ENCODE measurements at places on chromosomes 2 and 18.

GRCh38 chr2:115609978-115610377 lies 1167.5 kb downstream of the DPP10 start:
- no peak for DNase-seq

GRCh38 chr2:65458999-65459398 lies 26.6 kb upstream of the SPRED2 start:
- DNase-seq: no peak

GRCh38 chr18:37701967-37702366 lies 136.4 kb upstream of the CELF4 start:
- DNase-seq: no peak

DNA sequence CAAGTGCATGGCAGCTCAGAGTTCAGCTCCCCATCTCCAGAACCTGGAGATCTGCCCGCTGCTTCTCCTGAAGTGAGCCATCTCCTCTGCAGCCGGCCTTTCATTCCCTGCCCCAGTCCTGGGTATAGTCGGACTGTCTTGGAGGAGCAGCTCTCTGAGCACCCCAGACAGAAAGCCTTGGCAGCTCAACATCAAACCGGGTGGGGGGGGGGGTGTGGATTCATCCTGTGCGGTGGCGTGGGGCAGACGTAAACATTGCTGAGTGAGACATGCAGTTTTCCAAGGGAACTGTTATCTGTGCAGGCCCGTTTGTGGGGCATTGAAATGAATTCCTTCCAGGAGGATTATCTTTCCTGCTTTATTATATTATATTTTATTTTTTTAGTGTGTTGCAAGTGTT lies 125.9 kb upstream of the MYCN start:
- DNase-seq: no peak

GRCh38 chr2:158970241-158970751 lies 1.9 kb downstream of the TANC1 start:
- no peak for DNase-seq

GRCh38 chr2:175247159-175247558 lies 65.6 kb upstream of the ATP5MC3 start:
- DNase-seq: no peak

DNA sequence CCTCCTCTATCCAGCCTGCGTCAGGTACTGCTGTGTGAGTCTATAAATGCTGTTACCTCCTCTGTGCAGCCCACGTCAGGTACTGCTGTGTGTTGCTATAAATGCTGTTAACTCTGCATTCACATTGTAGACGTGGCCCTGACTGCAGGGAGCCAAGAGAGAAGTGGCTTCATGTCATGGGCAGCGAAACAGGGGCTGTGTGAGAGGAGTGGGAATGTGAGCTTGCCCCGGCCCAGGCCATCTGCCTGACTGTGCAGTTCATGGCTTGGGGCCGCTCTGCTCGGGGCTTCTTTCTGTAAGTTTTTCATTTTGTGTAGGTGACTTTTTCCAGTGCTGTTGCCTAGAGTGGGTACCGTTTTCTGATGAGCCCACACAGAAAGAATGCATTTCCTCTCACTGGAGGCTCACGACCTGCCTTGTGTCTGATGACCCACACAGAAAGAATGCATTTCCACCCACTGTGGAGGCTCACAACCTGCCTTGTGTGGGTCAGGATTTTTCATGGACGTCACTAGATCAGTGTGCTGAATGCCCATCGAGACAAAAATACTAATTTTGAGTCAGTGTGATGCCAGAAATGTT lies 104.5 kb downstream of the SNTG2 start:
- no peak for DNase-seq

DNA sequence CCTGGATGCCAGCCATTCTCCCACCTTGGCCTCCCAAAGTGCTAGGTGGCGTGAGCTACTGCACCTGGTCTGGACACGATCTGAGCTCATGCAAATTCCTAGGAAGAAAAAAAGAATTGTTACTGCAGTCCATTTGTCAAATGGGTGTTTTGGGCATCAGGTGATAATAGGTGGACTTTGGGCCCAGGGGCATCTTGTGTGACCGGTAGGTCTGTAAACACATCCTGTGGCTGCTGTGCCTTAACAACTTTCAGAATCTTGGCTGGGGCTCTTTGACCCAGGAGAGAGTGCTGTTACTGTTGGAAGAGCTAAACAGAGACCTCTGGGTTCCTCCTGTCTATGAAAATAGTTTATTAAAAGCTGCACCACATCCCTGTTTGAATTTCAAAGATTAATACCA lies 34.9 kb upstream of the TFCP2L1 start:
- no peak for DNase-seq

- DNase-seq: no peak
Measured at GRCh38 chr2:61493523-61493942, 22.6 kb upstream of the USP34 start.

DNA sequence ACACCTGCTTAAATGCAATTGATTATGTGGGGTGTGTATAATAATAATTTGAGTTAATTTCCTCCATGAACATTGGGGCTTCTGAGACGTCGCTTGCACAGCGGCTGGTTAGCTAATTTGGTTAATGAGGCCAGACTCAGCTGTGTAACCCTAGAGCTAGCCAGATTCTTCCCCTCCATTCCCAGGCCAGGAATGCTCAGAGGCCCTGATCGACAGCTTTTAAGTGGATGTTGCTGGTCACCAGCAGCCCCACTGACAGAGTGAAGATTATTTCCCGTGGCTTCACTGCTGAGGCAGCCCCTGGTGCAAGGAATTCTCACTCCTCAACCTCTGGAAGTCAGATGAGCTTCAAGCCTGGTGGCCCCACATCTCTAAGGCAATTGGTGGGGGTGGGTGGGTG lies 12.4 kb upstream of the EPAS1 start:
- DNase-seq: no peak

DNA sequence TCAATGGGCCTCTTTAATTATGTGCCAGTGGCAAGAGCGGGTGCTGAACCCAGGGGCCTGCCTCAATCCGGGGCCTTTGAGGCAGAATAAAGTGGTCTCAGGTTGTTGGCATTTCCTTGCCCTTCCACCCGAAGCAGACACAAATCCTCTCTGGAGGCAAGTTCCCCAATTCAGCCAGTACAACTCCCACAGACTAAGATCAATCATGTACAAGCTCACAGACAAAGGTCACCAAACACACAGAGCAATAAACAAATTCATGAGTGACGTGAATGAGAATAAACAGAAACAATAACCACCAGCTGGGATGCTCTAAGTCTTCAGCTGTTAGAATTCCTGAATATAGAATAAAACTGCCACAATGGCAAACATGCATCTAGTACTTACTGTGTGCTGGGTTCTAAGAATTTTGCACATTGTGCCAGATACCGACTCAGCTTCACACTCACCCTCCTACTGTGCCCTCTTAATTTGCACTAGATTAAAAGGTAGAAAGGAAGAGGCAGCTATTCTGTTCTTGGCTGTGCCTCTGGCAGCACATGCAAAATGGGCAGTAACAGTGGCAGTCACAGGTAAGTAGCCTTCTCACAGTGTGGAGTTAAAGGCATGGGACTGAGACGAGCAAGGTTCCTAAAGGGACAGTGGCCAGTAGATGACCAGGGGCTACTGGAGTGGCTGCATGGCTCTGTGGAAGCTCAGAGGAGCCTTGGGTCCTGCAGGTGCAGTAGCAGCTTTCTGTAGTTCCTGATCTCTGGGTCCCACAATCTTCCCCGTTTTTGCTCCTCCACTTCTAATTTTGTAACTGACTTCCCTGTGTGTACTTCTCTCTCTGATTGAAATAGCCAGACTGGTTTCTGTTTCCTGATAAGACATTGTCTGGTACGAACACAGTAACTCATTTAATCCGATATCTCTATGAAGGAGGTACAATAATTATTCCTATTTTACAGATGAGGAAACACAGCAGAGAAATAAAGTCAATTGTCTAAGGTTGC lies 34.6 kb upstream of the IL1B start:
- no peak for DNase-seq

DNA sequence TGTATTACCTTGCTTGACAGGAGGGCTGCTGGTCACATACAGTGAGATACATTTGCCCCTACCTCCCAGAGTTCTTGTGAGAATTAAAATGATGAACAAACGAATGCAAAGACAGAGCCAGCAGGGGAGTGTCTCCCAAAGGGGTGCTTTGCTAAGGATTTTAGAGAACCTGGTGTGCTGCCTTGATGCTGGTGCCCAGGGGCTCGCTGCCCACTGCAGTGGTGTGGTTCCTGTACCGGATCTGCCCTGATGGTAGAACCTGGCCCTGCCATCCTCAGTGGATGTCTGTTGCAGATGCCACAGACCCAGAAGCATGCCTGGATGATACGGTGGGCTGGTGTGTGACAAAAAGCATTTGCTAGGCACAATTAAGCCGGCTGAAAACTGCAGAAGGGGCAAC lies 414.8 kb upstream of the HS6ST1 start:
- DNase-seq: no peak

- no peak for DNase-seq
Measured at GRCh38 chr2:69833752-69834151, 4.3 kb downstream of the GMCL1 start.

- no peak for DNase-seq
Measured at GRCh38 chr2:11031876-11032275, 120.1 kb downstream of the KCNF1 start.

DNA sequence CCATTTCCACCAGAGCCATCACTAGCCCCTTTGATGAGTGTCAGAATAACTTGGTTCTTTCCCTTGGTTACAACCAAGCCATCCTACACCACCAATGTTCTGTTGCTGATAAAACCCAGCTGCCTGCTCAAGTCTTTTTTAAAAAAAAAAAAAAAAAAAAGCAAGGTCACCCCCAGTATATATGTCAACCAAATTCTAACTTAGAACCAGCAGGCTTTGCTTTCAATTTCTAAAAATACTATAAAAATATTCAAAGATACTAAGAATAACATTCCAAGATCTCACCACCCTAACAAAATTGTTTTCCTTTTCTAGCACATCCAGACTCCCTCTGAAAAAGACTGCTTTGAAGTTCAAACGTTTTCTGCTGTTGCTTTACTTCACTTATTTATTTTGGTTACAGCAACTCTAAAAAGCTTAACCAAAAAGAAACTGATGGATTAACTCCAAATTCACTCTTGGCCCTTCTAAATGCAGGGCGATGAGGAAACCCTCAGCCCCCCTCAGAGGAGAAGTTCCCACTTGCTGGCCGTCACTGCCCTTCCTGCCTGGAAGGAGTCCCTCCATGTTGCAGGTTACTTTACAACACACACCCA lies 10.9 kb downstream of the UXS1 start:
- DNase-seq: no peak

DNA sequence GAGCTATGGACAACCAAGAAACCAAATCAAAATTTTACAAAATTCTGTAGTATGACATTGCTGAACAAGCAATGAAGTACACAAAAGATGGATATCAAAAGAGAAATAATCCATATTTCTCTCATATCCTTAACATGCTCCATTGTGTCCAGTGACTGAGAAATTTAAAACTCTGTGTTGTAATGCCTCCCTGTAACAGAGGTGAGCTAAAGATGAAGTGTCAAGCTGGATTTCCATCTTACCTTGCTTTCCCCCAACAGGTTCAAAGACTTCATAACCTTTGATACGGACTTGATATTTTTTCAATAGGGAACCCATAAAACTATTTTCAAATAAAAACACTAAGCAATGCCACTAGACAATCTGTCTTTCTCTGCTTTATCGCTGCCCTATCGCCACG lies 95.7 kb upstream of the SERTAD2 start:
- no peak for DNase-seq

- DNase-seq: no peak
Measured at GRCh38 chr2:23178396-23178795, 206.6 kb upstream of the KLHL29 start.

DNA sequence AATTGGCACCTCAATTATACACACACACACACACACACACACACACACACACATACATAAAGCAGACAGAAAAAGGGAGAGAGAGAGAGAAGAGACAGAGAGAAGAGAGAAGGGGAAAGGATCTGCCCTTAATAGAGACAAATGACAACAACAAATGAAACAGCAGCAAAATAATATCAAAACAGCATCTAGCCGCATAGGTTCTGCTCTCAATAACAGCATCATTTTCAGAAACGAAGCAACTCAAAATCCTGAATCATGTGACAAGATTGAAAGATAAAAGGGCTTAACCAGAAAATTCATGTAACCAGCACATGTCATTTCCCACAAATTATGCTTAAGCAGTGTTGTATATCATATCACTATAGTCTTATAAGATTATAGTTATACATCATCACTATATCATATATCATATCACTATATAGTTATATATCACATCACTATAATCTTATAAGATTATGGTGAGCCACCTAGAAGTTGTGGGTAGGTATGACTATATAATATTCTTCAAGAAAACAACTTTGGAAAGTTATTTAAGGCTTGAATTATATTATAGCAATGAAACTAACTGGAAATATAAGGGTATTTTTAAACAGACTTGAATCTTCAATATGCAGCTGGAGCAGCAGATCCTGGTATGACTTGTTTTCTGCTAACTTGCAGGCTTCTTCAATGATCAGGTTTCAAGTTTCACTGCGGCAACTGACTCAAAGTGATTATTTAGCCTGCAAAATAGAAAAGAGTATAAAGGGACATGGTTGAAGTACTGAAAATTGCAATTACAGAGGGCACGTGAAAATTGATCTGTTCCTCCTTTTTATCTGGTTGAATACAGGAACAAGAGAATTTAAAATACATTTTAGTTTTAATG lies 16.1 kb upstream of the VPS54 start:
- no peak for DNase-seq

GRCh38 chr18:43531438-43531837 lies 254.1 kb upstream of the SYT4 start:
- no peak for DNase-seq

All from Right ventricle myocardium superior (tissue), 1 donor.